ENCODE measurements at places on chromosomes 4 and X. TPM values are rescaled to one million over a fixed set of nuclear protein-coding genes. Genes with fewer than 3 reads are reported as not detected.

The SMIM14 gene
- total RNA-seq: 97.9 TPM

The RENBP gene
- total RNA-seq: 5.5 TPM

The SRD5A3 gene
- total RNA-seq: 10.1 TPM

The PGRMC1 gene
- total RNA-seq: 94.2 TPM

The SYNPO2 gene
- 2.7 TPM for total RNA-seq

The TKTL2 gene
- total RNA-seq: not detected

The TEC gene
- total RNA-seq: 0.94 TPM

The SRPX gene
- total RNA-seq: 576 TPM

The CTAG1B gene
- not detected for total RNA-seq

The DRP2 gene
- 6.7 TPM for total RNA-seq

The P2RY8 gene
- total RNA-seq: not detected

The C4orf50 gene
- not detected for total RNA-seq

The ART3 gene
- total RNA-seq: not detected

The MAGEH1 gene
- total RNA-seq: 19.8 TPM

The GIMD1 gene
- total RNA-seq: not detected

The PSAPL1 gene
- total RNA-seq: not detected

The SHOX gene
- not detected for total RNA-seq

The ADH7 gene
- total RNA-seq: not detected

The BANK1 gene
- total RNA-seq: 0.08 TPM

The UGT2A1 gene
- not detected for total RNA-seq

The ANKRD50 gene
- total RNA-seq: 76.4 TPM

The SYTL5 gene
- 0.35 TPM for total RNA-seq

The AFM gene
- total RNA-seq: not detected

The SHROOM2 gene
- total RNA-seq: 0.08 TPM

The PF4V1 gene
- 10.6 TPM for total RNA-seq

The RHOXF2 gene
- total RNA-seq: not detected

The FAM47E gene
- 1.9 TPM for total RNA-seq

The C4orf33 gene
- total RNA-seq: 9.1 TPM
